ENCODE measurements at places on chromosomes 12 and 14. TPM values are rescaled to one million over a fixed set of nuclear protein-coding genes. Genes with fewer than 3 reads are reported as not detected.

GRCh38 chr12:132214891-132215290, 70.6 kb downstream of the NOC4L start:
- no peak for DNase-seq

- no peak for DNase-seq
These were observed 8.4 kb upstream of the EP400 start for GRCh38 chr12:131941116-131941986.

The SMIM41 gene
- total RNA-seq, result not detected

The DPF3 gene
- 0.47 TPM for total RNA-seq

The BEGAIN gene
- total RNA-seq, result 0.56 TPM

The A2M gene
- total RNA-seq, result 567 TPM

The CCDC196 gene
- total RNA-seq, result not detected

The INSM2 gene
- not detected for total RNA-seq
